NCI-H446 treated with DMSO at 0.1 percent for 48 hours (cell line): ENCODE measurements at places on chromosomes 6 and 20.

- no peak for DNase-seq
Measured at GRCh38 chr6:96013531-96013930, 2.2 kb upstream of the FUT9 start.

GRCh38 chr20:34637245-34638038, 39.5 kb downstream of the PIGU start:
- DNase-seq = no peak

GRCh38 chr6:80454197-80454596, 347.7 kb downstream of the BCKDHB start:
- DNase-seq = no peak

GRCh38 chr6:124964764-124965105, 2.5 kb downstream of the RNF217 start:
- no peak for DNase-seq

GRCh38 chr20:41306061-41306727, 11.3 kb downstream of the ZHX3 start:
- no peak for DNase-seq

GRCh38 chr6:33241968-33242367, 29.7 kb downstream of the VPS52 start:
- no peak for DNase-seq

DNA sequence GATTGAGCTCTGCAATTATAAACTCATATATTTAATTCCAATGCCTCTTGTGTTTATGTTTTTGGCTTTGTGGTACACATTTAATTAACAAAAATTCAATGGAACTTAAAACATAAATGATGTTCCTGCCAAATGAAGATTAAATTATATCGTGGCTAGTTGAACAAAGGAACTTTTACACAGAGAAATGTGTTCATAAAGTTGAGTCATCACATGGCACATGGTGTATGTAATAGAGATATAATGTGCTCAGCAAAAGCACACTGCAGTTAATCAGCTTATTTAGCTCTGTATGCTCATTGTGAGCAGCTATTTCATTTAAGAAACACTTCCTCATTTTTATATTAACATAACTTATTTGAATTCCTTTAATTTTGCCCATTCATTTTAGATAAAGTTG, 1295.6 kb upstream of the CITED2 start:
- no peak for DNase-seq

GRCh38 chr6:99746261-99746895, 139.7 kb downstream of the PRDM13 start:
- peak; percentile 34 for DNase-seq
